Retina (tissue), 1 donor: ENCODE measurements at places on chromosomes 13 and 19.

DNA sequence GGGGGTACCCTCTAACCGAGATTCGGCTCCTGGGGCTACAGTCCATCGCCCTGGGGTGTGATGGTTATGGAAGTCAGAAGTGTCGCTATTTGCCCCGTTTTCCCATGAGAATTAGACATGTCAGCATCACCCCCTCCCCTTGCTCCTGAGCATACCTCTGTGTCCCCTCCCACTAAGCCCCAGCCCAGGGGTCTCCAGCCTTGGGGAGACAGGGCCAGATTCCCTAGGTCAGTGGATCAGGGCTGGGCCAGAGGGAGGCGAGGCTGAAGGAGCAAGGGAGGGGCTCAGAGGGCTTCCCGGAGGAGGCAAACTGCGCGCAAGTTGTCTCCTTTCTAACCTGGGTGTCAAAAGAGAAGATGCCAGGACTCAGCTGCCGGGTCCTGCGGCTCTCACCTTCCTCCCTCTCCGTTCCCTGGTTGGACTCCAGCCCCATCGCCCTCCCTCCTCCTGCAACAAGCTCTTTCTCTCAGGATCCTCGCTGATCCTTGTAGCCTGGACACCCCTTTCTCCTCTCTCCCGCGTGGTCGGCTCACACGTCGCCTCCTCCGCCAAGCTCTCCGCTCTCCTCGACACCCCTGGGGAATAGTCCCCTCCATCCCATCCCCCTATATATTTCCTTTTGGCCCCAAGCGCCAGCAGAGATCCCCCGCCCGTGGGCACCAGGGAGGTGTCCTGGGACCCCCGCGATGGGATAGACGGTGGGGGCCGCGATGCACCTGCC, 459 bp upstream of the TMEM59L start:
- peak; percentile 70 for DNase-seq

DNA sequence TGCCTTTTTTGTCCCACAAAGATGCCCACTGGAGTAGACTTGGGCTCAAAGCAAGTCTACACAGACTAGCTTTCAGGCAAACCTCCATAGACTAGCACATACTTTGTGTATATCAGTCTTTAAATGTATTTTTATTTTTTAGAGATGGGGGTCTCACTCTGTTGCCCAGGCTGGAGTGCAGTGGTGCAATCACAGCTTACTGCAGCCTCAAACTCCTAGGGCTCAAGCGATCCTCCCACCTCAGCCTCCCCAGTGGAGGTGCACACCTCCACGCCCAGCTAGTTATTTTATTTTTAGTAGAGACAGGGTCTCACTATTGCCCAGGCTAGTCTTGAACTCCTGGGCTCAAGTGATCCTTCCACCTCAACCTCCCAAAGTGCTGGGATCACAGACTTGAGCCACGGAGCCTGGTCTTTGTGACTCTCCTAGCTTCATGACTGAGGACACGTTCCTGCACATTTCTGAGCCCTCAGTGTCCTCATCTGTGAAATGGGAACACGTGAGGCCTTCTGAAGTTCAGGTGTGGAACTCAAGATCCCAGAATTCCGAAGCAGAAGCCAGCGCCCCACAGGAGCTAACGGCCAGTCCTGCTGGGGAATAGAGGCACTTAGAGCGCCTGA, 5.1 kb upstream of the TPM4 start:
- no peak for DNase-seq

- no peak for DNase-seq
Measured at GRCh38 chr19:38850436-38850975, 720 bp upstream of the HNRNPL start.

GRCh38 chr19:45771311-45771933, 2.4 kb upstream of the SIX5 start:
- DNase-seq: peak; percentile 27

GRCh38 chr13:41606646-41607045, 149.3 kb downstream of the RGCC start:
- no peak for DNase-seq

DNA sequence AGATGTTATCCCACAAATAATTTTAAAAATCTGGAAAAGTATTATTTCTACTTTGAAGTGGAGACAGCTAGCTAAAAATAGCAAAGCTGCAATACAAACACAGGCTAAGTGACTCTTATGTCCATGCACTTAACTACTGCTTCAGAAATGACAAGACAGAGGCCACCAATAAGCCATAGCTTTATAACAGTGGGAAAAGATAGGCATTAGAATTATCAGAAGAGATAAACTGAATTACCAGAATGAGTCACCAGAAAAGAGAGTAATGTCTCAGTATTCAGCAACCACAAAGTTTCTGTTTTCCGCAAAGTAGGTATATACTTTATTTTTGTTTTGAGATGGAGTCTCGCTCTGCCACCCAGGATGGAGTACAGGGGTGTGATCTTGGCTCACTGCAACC, 17.1 kb downstream of the CLN5 start:
- no peak for DNase-seq

DNA sequence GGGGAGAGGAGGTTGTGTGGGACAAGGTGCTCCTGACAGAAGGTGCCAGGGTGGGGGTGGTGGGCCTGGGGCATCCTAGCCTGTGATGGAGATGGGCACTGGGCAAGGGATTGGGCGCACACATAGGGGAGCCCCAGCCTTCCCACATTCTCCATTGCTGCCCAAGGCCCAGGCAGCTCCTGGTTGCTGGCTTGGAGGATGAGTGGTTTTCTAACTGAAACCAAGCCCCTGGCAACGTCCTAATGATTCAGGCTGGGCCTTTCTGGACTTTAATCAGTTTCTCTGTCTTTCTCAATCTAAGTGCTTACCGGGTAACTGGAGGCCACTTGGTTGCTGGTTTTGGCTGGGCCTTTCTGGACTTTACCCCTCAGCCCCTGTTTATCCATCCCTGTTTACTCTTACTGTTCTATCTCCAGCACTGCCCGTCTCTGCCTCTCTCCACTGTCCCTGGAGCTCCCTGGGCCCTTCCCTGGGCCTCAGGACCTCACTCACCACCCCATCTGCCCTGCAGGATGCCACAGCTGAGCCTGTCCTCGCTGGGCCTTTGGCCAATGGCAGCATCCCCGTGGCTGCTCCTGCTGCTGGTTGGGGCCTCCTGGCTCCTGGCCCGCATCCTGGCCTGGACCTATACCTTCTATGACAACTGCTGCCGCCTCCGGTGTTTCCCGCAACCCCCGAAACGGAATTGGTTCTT, 354 bp downstream of the CYP4F3 start:
- no peak for DNase-seq
